ENCODE measurements at places on chromosomes 16 and 17.

- DNase-seq = no peak
These were observed 46.7 kb downstream of the MYOCD start for GRCh38 chr17:12712415-12712814.

DNA sequence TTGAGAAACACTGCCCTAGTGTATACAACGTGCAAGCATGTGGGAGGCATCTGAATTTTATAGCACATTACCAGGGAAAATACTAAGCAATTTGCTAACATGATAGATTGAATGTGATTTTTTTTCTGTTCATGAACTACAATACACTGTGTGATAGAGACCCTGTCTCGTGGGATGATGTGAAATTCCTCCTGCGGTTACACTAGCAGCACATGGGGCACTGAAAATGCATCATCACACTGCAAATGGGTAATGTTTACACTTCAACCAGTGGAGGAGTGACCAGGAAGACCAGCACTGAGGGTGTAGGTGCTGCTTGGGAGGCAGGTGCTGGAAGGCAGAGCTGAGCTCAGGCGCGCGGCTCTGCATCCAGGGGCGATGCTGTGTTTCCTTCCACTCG, 28.8 kb downstream of the ORC6 start:
- no peak for DNase-seq

DNA sequence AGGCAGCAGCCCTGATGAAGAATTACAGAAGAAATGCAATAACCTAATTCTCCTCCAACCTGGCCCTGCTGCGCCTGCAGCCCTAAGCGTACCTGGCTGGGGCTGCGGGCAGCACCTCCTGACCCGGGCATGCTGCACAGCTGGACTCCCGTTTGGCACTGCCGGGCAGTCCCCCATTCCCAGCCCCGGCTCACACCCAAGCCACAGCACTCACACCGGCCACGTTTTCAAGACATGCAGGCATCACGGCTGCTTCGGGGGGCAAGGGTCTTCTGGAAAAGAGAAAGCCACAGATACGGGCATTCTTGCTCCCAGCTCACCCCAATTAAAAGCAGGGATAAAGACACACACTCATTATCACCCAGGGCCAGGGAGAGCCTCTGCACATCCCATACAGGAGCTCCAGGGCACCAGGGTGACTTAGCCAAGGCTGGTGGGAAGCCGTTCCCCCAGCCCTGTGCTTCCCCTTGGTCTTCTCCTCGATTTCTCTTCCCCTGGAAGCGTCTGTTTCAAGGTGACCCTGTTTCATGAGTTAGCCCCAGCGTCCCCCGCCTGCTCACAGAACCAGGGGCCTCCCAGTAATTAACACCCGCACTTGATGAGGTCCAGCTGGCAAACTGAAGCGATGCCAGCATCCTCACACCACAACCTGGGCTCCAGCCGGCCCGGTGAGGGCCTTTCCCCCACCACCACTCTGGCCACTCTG, 216.7 kb downstream of the C16orf78 start:
- no peak for DNase-seq

DNA sequence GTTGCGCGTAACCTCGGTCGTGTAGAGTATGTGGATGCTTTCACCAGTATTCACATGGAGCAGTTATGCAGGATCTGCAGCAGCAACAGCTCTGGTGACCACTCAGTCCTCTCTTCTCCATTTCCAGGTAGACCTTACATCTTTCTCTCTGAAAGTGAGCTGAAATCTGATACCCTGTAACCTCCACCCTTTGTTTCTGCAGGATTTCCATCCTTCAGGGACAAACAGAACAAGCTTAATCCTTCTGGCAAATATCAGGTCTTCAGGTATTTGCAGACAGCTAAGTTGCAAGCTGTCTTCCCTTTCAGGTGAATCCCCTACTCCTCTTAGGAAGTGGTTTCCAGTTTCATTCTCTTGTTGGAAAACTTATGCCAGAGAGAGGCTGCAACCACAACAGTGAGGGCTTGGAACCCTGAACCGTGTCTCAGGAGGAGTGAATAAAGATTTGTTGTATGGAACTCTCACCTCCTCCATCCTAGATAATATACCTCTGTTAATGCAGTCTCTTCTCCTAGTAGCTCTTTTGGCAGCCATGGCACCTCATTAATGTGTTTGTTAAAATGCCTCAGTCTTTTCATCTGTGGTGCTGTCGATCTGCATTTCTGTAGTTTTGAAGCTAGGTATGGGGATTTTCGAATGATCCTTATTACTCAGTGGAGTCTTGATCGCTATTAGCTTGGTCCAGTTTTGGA, 172.5 kb downstream of the PRKCA start:
- DNase-seq = no peak

- no peak for DNase-seq
These were observed 16.7 kb downstream of the IL34 start for GRCh38 chr16:70662991-70663523.

GRCh38 chr16:87051526-87052320, 265.5 kb downstream of the C16orf95 start:
- no peak for DNase-seq

GRCh38 chr16:29687755-29688154, 8.8 kb downstream of the QPRT start:
- no peak for DNase-seq

DNA sequence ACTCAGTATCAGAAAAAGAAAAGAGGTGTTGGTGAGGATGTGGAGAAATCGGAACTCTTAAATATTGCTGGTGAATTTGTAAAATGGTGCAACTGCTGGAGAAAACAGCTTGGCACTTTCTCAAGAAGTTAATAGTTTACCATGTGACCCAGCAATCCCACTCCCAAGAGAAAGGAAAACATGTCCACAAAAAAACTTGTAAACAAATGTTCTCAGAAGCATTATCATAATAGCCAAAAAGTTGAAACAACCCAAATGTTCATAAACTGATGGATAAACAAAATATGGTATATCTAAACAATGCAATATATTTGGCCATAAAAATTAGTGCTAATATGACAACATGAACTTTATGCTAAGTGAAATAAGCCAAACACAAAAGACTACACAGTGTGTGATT, 2.6 kb upstream of the MAPK7 start:
- no peak for DNase-seq

DNA sequence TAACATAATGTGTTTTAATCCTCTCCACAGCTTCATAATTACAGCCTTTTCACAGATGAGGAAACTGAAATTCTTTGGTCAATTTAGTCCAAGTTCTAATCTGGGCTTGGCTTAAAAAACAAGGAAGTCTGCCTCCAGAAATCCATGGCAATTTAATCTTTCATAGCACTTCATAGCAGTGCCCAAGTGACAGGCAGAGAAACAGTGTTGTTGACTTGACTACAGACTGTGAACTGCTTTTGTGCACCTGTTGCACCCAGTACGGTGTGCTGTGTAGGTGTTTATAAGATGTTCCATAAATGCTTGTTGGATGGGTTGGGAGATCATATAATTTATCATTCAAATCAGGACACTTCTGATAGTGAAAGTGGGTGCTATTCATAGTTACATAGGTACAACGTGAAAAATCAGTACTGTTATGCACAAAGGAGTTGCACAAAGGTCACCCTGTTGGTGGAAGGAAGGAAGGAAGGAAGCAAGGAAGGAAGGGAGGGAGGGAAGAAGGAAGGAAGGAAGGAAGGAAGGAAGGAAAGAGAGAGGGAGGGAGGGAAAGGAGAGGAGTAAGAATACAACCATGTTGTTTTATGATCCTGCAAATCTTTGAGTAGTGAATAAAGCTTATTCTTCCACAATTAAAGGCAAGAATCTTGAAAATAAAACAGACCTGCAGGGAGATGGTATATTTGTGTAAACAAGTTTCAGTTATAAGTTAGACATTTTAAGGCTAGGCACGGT, 56.5 kb upstream of the HLF start:
- no peak for DNase-seq

- DNase-seq = no peak
These were observed 37.8 kb upstream of the BCAR1 start for GRCh38 chr16:75289189-75289588.

DNA sequence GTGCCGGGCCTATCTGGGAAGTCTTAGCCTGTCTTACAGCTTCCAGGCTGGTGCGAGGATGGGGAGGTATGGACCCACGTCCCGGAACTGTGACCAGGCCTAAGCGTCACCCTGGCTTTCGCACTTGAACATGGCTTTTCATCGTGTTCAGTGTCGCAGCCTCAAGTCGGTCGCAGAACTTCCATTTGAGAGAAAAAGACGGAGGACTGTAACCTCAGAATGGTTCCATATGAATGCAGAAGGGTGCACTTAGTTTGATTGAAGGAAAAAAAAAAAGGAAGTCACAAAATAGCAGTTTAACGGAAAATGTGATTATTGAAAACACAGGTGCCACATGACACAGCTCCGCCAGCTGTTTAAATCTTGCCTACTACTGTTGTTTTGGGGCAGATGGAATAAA, 30.2 kb upstream of the JPT2 start:
- no peak for DNase-seq

- DNase-seq = peak; percentile 46
These were observed 12.2 kb downstream of the MPHOSPH6 start for GRCh38 chr16:82157836-82158235.

DNA sequence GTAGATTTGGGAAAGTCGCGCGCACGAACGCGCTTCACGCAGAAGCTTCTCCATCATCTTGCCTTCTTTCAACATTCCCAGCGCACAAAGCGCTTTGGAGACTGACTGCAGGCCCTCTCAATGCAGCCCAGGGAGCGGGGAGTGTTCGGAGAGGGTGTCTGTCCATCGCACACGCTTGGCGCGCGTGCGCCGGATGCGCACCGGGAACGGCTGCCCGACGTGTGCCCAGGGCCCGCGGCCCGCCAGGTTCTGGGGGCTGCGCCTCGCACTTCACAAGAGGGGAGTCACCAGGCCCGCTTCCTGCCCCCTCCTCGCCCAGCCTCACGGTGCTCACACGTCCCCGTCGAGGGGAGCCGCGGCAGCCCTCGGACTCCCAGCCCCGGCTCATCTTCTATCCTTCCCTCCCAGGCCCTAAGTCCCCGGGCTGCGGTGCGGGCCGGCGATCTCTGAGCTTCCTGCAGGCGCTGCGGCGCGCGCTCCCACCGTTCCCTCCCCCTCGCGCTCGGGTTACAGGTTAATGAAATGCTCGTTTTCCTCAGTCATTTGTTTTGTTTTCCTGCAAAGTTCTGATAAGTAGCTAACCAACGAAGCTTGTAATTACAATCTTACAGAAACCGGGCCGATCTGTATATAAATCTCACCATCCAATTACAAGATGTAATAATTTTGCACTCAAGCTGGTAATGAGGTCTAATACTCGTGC, 2.8 kb upstream of the IRX3 start:
- DNase-seq = no peak

GRCh38 chr17:49337884-49338283, 24.2 kb downstream of the ZNF652 start:
- no peak for DNase-seq

- peak; percentile 49 for DNase-seq
These were observed 113.9 kb upstream of the MAF start for GRCh38 chr16:79714440-79714839.

- peak; percentile 36 for DNase-seq
These were observed 17.2 kb upstream of the ADGRG1 start for GRCh38 chr16:57611181-57611580.

GRCh38 chr17:77127735-77128361, 12.9 kb upstream of the SEC14L1 start:
- DNase-seq = no peak

GRCh38 chr17:49551221-49552069, 24.2 kb upstream of the NXPH3 start:
- DNase-seq = no peak

- DNase-seq = peak; percentile 50
These were observed 898 bp downstream of the SNAI3 start for GRCh38 chr16:88685156-88686061.

DNA sequence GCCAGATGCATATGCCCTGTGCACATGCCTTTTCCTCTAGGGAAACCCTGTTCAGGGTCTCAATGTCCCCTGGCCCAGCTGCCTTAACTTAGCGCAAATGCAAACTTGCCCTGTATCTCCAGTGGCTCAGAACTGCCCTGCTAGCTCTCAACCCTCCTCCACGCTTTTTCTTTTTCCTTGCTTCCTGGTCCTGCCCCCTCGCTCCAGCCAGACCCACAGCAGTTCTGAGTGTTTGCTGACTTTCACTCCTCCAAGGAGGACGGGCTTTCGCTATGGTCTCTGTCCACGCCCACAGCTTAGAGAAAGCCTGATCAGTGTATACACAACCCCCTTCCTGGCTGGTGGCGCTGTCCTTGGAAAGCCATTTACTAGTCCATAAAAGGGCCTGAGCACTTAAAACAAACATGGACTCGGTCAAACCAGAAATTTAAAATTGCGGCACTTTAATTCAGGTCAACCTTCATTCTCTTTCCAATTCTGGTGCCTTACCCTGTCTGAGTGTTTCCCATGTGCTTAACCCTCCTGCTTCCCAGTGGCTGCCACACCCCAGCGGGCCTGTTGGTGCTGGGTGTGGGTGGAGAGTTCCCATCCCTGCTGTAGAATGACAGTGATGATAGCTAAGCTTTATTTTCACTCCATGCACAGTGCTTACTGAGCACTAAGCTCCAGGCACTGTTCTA, 15.6 kb upstream of the TMEM98 start:
- peak; percentile 70 for DNase-seq

DNA sequence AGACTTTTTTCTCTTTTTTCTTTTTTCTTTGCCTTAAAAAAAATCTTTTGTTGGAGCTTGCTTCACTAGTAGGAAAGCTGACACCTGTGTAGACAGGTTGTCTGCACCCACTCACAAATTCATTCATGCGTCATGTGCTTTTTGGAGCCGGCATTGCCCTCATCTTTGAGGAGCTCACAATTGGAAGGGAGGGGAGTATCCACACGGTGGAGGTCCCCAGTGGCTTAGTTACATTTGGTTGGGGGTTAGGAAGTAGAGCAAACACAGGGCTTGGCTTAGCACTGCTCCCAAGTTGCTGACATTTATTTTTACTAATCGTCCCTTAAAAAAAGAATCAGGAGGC, 18.7 kb upstream of the MEIOB start:
- no peak for DNase-seq

- peak; percentile 90 for DNase-seq
These were observed 20.4 kb upstream of the WDR45B start for GRCh38 chr17:82668631-82669099.

DNA sequence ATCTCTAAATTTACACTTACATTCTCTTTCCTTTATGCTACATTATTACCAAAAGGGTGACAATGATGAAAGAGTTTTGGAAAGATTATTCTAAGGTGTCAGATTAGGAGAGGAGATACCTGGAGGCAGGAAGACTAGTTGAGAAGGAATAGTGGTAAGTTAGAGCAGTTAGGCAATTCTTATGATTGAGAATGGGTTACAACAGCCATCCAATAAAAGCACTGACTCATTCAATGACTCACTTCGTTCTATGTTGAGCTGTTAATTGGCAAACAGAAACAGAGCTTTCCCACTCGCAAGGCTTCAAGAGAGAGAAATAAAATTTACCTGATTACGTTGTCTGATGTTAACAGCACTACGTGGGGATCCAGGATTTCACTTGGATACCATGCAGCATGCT, 5.8 kb downstream of the NUP88 start:
- peak; percentile 74 for DNase-seq

Measured in foreskin fibroblast (primary cell).